ENCODE measurements at places on chromosomes 13 and 19.

- DNase-seq, result no peak
Observed at GRCh38 chr19:16380314-16380695, 55.7 kb downstream of the KLF2 start.

- DNase-seq, result no peak
Observed at GRCh38 chr13:42807241-42807640, 25.9 kb downstream of the FAM216B start.

- DNase-seq, result no peak
Observed at GRCh38 chr19:38932425-38933179, 1.9 kb downstream of the MRPS12 start.

DNA sequence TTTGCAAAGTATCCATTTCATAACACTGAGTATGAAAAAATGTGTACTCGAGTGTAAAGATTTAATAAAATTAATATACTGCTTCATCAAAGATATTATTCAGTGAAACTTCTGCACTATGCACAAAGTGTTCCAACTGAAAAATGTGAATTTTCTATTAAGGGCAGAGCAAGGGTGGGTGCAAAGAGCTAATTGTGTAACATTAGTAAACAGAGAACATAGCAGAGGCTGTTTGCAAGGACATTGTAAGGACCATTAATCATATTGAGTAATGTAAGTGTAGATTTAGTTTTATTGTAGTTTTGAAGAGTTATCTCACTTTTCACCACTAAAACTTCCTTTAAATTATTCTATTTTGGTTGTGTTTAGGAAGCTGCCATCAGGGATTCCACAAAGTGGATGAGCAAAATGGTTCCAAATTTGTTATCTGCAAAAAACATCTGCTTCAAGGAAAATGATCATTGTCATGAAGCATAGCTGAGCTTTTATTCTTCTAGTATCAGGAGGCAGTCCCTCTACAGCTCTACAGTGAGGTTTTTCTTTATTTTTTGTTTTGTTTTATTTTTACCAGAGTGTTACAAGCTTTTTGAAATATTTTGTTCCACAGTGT lies 1375.4 kb downstream of the SLITRK1 start:
- no peak for DNase-seq

- no peak for DNase-seq
Observed at GRCh38 chr13:41693434-41693833, 236.1 kb downstream of the RGCC start.

DNA sequence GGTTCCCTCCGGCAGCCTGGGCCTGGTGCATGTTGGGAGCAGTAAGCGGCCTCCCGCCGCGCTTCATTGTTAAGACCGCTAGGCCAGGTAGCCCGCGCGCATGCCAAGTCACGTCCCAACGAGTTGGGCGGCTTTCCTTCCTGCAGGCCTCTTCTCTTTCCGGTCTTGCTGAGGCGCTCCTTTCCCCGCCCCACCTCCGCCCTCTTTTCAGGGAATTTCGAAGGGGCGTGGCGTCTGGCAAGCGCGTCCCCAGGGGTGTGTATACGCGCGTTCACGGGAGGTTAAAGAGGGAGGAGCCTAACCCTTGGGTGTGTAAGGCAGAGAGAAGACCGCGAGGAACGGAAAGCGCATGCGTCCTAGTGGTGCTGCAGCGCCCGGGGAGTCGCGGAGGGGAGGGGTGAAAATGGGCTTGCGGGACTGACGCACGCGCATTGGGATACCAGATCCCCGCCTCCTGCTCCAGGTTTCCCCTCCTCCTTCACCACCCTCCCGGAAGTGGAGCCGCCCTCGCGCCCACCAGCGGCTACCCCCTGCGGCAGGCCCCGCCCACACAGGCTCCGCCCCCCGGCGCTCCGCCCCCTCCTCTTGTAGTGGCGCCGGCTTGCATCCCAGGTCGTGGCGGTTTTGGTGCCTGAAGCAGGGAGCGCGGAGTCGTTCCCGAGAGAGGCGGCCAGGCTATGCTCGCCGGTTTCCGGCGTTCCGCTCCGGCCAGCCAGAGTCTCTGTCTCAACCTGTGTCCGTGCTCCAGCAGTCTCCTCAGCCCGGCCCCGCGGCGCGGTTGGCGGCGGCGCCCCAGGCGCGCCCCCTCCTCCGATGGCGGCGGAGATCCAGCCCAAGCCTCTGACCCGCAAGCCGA lies at the start of gene WDFY2:
Gene WDFY2, plus strand, starts transcription at position 588 of the 856 bp plus-strand sequence. Its CDS starts 226 bp downstream, at position 814.
- peak; percentile 98 for DNase-seq

DNA sequence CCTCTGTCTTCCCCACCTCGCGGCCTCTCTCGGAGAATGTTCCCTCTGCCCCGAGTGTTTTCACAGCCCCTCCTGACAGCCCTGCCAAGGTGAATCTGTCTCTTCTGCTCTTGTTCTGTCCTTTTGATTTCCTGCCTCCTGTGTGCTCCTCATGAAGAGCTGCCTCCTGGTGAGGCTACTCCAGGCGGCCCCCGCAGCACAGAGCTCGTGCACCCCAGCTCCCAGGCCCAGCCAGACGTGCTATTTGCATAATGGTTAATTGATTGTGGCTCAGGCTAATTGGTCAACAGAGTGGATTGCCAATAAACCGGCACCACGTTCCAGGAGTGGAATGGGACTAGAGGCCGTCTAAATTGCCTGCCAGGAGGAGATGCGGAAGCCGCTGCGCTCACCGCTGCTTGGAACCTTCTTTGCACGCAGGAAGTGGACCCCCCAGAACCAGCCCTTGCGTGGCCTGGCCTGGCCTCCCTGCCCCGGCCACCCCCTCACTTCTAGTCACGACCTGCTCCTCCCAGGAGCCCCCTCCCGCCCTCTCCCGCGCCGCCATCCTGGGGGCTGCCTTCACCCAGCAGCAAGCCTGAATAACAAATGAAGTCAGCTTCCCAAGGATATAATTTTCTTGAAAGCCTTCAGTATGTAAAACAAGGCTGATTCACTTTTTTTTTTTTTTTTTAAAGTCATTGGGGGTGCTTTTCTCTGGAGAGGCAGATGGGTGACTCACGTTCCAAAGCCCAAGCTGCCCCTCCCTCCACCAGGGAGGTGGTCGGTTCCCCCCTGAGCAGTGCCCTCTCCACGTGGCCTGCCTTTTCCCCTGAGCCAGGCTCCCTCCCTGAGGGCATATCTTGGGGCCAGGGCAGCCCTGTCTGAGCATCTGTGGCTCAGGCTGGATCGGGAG lies 144.0 kb downstream of the KDM4B start:
- no peak for DNase-seq

- no peak for DNase-seq
Observed at GRCh38 chr13:114161028-114161556, 18.0 kb upstream of the CFAP97D2 start.

DNA sequence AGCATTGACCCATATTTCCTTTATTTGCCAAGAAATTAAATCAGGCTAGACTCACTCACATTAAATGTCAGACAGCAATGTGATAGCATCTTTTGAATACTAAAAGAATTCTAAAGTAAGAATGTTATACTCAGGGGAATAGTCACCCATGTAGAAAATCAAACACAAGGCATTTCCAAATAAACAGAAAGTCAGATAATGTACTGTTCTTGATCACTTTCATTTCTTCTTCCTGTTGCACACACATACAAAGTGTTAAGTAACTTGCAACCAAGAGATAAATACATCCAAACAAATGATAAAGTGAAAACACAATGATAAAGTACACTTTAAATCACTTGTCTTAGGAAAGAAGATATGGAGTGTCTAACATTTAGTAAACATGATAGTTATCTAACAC lies 1366.6 kb upstream of the MIR17HG start:
- DNase-seq, result no peak

DNA sequence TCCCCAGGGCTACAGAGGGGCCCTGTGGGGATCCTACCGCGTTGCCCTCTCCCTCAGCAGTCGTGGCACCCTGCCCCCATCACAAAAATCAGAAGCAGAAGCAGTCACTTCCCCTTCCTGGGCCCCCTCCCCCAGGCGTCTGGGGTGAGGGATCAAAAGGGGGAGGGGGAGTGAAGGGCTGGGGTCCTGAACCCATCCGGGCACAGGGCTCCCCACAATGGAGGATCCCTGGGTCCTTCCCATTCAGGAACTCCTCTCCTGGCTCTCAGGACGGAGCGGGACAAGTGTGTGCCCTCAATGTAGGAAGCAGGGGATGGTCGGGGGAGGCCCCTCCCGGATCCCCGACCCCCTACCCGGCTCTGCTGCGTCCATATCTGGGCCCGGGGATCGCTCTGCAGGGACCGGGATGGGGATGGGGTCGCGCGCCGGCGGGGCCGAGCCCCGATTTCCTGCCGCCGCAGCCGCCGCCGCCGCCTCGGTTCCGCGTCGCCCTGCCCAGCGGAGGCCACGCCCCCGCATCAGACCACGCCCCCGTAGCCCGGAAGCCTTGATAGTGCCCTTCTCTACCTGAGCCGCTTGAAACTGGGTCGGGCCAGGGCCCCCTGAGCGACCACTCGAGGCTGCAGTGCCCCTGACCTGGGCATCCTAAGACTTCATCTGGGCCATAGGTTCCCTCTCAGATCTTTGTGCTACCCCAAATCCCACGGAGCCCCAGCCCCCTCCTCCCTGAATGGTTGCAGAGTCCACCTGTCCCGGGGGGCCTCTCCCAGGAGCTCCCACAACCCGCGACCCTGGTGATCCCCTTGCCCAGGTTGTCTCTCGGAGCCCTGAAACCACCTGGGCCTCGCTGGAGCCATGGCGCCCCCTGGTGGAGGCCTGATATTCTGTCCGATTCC lies at the start of gene GMIP:
Gene GMIP, minus strand, starts transcription at position 500 of the 896 bp plus-strand sequence. Its CDS starts 128 bp downstream, at position 372.
- peak; percentile 72 for DNase-seq

DNA sequence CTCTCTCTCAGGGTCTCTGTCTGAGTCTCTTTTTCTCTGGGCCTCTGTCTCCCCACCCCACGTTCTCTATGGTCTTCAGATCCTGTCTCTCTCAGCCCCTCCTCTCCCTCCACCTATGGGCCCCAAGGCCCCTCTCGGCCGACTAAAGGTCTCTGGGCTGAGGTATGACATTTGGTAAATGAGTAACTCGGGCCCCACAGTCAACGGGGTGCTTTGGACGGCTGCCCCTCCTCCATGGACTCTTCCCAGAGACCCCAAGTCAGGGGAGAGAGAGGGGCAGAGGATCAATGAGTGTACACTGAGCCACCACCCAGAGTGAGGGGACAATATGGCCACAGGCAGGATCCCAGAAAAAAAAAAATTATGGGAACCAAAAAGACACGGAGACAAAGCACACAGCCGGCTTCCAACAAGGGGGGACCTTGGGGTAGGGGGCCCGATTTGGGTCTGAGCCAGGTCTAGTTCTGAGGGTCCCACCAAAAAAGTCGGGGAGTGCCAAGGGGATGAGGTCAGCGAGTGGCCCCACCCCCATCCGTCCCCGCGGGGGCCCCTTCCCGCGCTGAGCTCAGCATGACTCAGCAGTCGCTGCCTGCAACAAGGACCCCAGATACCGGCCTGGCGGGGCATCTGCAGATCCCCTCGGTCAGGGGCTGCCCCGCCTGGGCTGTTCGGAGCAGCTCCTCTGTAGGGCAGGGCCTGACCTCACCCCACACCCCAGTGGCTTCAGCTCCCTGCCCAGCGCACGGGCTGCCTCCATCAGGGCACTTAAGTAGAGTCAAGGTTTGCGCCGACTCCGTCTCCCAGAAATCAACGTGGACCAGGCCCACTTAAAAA lies 1.5 kb upstream of the FTL start:
- peak; percentile 59 for DNase-seq

- DNase-seq, result peak; percentile 25
Observed at GRCh38 chr19:2327773-2328400, 499 bp downstream of the LSM7 start.

GRCh38 chr13:113320226-113320875 lies 23.3 kb downstream of the LAMP1 start:
- DNase-seq, result no peak

- DNase-seq, result no peak
Observed at GRCh38 chr13:90710164-90710759, 637.2 kb upstream of the MIR17HG start.

DNA sequence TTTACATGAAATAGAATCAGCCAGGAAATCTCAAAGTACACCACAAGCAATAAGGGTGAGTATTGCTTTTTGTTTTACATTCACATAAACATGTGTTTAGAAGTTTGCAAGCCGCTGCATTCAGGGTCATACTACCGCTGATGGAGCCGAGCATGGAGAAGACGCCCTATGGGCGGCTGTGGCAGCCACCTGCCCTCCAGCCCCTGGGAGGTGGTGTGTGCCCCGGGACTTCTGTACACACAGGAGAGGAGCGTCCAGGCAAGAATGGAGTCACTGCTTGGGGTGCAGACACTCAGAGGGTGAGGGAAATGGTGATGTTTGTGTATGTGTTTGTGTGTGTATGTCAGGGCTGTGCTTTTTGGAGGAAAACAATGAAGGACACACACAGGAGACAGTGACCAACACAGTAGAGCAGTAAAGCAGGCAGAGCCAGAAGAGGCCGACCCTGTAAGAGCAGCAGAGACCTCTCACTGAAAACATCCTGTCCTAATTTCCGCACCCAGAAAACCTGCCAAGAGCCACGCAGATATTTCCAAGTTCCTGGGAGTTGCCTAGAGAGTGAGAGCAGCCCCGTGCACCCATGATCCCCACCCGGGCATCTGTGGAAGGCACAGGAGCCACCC lies 108.1 kb upstream of the GJB6 start:
- DNase-seq, result no peak

- DNase-seq, result no peak
Observed at GRCh38 chr13:83878691-83879430, 3.4 kb downstream of the SLITRK1 start.

- no peak for DNase-seq
Observed at GRCh38 chr13:99425485-99426341, 75.6 kb upstream of the TM9SF2 start.

DNA sequence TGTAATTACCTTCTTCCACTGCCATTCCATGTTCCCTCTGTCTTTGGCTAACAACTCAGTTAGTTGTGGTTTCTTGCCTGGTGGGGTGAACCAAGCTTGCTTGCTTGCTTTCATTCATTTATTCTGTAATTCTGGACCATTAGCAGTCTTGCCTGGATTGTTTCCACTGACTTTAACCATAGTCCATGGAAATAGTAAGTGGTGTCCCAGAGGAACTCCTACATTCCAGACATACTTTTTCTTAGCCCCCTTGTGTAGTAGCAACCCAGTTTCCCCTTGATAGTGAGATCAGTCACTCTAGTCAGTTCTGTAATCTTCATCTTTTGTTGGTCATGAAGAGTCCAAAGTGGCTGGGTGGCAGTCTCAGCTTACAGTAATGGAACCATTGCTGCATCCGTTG lies 23.2 kb downstream of the PDS5B start:
- DNase-seq, result no peak

- peak; percentile 23 for DNase-seq
Observed at GRCh38 chr19:38095411-38096308, 128.4 kb downstream of the DPF1 start.

DNA sequence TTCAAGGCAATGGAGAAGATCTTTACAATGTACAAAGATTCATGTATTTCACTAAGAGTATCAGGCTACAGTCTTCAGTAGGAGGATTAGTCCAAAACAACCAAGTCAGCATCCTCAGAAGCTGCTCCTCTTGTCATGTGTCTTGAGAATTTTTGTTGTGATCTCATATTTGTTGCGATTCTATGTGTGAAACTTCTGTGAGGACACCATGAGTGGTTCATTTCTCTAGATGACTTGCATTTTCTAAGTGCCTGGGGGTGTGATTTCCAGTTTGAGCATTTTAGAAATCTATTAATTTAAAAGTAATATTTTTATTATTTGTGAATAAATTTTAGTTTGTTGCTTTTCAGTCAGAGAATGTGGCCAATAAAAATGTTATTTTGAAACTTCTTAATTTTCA lies 94.5 kb downstream of the RAP2A start:
- DNase-seq, result no peak

GRCh38 chr19:16611121-16611520 lies 16.9 kb downstream of the MED26 start:
- DNase-seq, result no peak

GRCh38 chr13:52879950-52880741 lies 31.7 kb upstream of the PCDH8 start:
- DNase-seq, result no peak

GRCh38 chr19:13020002-13020414 lies 24.7 kb downstream of the NFIX start:
- DNase-seq, result no peak

GRCh38 chr13:69641773-69642172 lies 465.9 kb upstream of the ATXN8OS start:
- DNase-seq, result no peak
